Ovary (tissue), 10 donors: ENCODE measurements at places on chromosomes 6 and 20.

- no peak for DNase-seq
Observed at GRCh38 chr6:159525445-159526025, 167.5 kb downstream of the SOD2 start.

- DNase-seq, result no peak
Observed at GRCh38 chr20:45861221-45862075, 4.0 kb downstream of the ZSWIM3 start.

DNA sequence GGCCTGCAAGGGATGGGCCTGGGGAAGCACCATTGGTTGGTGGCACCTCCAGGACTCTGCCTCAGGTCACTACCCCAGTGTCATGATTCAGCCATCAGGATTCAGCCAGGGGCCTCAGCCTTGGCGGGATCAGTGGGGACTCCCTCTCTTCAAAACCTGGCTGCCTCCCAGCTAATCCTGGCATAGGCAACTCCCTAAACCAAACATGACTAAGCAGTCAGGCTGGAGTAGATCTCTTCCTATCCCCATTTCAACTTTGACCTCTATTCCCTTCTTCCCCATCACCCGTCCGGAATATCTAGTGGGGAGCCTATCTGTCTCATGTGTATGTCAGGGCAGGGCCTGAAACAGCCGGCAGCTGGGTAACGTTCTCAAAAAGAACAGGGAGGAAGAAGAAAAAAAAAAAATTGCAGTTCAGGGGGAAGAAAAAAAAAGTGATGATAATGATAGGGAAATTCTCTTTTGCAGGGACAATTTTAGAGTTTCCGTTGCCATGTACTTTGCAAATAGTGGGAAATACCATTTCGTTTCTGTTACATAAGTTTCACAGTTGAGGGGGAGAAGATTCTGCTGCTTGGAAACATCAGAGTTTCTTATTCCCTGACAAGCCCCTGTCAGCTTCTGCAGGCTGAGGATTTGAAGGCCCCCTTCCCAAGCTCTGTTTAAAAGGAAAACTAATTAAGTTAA is 4.1 kb upstream of the PREX1 start:
- DNase-seq, result peak; percentile 31

DNA sequence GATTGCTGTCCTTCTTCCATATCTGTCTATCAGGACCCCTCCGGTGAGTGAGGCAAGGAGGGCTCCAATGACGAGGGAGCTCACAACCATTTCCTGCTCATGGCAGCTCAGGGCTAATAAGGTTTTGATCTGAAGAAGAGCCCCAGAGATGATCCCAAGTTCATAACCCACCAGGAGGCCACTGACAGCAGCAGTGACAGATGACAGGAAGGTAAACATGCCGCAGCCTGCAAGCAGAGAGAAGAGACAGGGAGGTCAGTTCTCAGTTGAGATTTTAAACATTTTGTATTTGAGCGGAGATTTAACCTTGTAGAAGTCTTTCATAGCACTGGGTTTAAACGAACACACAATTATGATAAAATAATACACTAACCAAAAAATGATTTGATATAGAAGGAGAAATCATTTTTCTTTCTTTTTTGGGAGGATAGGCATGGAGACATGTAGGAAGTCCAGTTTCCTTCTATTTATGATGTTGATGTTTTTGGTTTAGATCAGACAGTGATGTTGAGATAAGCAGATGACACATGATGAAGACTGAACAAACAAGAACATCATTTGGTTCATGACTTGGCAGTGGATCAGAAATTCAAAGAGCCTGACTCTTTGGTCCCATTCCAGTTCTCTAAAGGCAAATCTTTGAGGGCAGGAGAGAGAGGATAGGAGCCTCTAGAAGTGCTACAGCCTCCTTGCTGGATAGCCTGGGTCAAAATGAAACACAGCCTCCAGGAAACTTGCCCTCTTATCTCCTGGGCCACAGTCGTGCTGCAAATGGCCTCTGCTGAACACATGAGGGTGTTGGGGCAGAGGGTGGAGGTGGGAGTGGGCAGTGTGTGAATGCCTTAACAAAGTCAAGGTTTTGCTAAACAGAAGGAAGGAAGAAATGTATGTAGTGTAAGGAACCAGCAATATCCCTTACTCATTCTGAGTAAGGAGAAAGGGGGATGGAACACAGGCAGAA is 22.6 kb downstream of the SLC2A12 start:
- DNase-seq, result no peak

GRCh38 chr20:37361336-37361735 is 15.4 kb downstream of the SRC start:
- DNase-seq, result peak; percentile 28

- DNase-seq, result no peak
Observed at GRCh38 chr20:32474717-32474966, 110.5 kb downstream of the NOL4L start.

- no peak for DNase-seq
Observed at GRCh38 chr6:80234401-80234800, 127.9 kb downstream of the BCKDHB start.

GRCh38 chr20:51886341-51886740 is 84.0 kb upstream of the SALL4 start:
- DNase-seq, result no peak

DNA sequence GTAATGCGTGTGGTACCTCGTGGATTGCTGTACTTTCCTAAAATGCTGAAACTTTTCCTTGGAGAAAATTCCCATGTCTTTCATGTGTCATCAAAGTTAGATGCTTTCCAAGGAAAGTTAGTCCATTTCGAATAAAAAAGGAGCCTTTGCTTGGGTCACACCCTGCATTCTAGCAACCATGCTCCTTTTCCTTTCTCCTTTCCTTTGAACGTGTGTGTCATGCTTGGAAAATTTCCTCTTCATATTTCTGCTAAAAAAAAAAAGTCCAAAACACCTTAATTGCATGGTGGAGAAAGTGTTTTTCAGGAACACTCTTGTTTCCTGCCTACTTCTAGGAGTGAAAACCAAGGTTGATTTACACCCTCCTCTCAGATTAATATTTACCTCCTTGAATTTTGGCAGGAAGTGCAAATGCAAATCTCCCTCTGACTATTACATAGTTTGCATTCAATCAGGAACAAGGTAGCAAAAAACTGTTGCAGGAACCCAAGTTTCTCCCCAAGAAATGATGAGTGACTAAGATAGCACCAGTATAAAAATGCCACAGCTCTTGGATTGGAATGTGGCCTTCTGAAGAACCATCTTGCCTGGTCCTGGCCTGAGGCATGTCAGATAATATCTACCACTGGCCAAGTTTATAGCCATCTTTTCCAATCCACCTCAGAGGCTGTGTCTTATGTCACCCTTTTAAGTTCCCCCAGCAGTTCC is 590.6 kb downstream of the QKI start:
- DNase-seq, result no peak

DNA sequence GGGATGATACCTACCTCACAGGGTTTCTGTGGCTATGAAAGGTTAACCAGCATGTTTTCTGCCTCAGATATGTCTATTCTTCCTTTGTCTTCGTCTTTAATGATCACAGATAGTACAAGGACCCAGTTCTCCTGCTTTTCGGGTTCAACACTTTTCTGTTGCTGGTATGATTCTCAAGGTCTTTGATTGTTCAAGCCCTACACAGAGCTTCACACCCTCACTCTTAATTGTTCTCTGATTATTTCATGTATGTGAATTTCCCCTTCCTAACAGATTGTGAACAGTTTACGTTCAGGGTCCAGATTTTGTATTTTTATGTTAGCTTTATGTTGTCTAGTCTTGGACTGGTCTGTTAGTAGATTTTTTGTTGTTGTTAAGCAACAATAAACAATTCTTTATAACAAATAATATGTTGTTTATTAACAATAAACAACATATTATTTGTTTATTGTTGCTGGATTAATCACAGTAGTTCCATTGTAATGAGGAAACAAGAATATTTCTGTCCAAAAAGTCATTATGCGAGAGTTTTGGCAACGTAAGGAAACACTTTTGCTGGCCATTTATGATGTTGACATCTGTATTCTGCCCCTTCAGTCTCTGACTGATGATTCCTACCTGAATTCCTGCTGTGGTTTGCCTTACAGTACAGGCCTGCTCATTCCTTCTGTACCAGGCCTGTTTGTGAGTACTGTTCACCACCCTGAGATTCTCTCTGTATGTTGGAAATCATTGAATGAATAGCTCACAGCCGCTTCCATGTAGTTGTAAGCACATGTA is 27.2 kb upstream of the TULP4 start:
- DNase-seq, result no peak

- no peak for DNase-seq
Observed at GRCh38 chr6:104541411-104541810, 318.3 kb downstream of the HACE1 start.

GRCh38 chr6:137543114-137543513 is 48.9 kb upstream of the OLIG3 start:
- DNase-seq, result no peak

DNA sequence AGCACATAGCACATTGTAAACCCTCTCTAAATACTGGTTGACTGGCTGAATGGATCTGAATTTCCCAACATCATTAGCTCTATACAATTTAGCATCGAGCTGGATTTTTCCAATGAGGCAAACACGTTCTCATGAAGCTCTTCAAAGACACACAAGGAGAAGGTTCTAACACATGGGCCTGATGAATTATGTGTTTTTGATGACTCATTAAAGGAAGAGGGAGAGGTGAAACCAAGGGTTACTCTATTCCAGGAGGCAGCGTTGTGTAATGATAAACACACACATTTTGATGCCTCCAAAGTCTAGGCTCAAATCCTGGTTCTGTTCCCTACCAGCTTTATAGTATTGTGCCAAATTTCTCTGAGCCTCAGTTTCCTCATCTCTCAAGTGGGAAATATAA is 84.3 kb downstream of the PFDN4 start:
- no peak for DNase-seq

DNA sequence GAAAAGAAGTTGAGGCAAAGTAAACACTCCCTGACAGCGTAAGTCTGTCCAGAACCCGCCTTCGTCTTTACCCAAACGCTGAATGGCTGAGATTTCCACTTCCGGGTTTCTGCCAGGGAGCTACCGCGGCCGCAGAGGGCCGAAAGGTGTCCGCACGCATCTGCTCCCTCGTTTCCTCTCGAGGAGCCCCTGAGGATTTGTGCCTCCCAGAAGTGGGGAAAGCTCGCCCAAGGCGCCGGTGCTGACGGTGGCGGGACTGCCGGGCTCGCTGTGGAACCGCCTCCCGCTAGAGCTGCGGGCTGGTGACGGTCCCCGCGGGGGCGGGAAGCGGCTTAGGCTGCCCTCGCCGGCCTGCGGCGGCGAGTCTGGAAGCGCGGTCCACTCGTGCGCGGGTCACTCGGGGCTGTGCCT is 1760.2 kb upstream of the DEFB115 start:
- no peak for DNase-seq

- DNase-seq, result no peak
Observed at GRCh38 chr20:61609461-61609860, 357.4 kb downstream of the CDH4 start.

- DNase-seq, result no peak
Observed at GRCh38 chr6:159093609-159094443, 49.0 kb upstream of the TAGAP start.
